ENCODE measurements at places on chromosomes 1 and 21.
A peak's percentile ranks its signal among the peaks of the same experiment; 100 is the strongest.

- no peak for DNase-seq
Measured at GRCh38 chr1:112937495-112937894, 18.5 kb downstream of the SLC16A1 start.

GRCh38 chr1:203422656-203423055 is 53.0 kb upstream of the PRELP start:
- DNase-seq, result no peak

- no peak for DNase-seq
Measured at GRCh38 chr1:229344937-229345684, 2.3 kb upstream of the CCSAP start.

DNA sequence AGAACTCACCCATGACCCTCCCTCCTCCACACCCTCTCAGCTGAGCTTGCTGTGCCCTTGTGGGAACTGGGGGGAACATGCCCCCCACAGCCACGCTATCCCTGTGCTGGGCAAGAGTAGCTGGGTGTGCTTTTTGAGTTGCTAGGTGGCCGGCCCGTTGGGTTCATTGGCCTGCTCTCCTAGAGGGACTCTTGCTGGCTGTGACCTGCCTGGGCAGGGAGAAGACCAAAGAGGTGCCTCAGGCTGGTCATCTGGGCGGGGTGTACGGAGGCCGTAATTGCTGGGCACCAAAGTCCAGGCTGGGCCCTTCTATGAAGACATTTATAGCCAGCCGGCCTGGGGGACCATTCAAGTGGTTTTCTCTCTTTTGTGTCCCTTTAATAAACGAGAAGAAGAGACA is 138.3 kb upstream of the ZBTB40 start:
- DNase-seq, result no peak

- no peak for DNase-seq
Measured at GRCh38 chr1:197063212-197063611, 3.8 kb downstream of the F13B start.

GRCh38 chr1:16402742-16403141 is 34.5 kb downstream of the SPATA21 start:
- DNase-seq, result no peak

DNA sequence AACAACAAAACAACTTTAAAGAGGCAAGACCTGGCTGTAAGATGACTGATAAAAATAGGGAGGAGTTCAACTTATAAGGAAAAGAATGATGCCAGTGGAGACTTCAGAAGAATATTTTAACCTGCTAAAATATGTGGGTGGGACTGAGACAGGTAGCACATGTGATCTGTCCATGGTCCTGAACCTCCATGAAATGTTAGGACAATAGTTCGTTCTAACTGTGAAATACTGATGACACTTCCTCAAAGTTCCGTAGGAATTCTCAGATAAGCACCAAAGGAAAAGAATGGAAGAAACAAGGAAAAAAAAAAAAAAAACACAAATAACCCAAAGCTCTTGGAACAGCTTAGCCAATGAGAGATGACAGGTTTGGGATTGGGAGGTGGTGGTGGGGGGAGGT is 44.7 kb downstream of the CDC42BPA start:
- no peak for DNase-seq

DNA sequence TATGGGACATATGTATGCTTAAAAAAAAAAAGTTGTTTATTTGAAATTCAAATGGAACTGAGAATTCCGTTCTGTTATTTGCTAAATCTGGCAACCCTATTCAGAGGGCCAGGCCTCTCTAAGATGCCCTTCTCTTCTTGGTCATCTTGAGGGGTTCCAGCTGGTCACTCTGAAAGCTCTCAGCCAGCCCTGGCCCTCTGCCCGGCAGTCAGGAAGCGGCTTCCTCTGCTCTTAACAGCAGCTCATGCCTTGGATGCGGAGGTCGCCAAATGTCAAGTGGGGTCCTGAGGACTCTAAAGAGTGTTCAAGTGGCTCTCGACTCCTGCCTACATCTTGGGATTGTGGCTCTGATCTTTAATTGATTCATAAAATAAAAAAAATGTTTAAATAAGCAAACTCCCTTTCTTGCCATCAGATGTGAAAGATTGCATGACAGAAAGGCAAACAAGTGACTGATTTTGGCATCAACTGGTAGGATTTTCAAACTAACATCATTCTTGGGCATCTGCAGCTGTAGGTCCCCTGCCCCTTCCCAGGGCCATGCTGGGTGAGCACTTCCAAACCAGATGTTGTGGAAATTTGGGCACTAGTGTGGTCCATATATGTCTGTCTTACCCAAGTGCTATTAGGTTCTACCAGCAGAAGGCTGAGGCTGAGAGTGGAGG is 130.8 kb downstream of the PRDM2 start:
- no peak for DNase-seq

DNA sequence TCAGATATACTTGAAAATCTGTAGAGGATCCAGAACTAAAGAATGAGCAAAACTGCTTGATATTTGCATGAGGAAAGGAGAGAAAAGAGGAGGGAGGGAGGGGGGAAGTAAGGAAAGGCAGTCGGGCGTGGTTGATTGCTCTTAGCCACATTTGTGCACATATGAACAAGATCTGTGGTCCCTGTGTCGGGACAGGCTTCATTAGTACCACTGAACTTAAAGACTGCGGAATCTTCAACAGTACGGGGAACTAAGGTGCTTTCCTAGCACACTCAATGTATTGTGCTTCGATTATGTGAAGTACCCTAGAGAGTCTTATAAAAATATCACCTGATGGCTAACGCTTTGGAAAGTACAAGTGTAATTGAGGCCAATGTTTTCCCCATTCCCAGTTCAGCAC is 59.9 kb downstream of the ZBTB18 start:
- DNase-seq, result no peak

GRCh38 chr1:163202833-163203451 is at the start of gene RGS5:
RGS5 (minus strand) TSS chr1:163202916; CDS start chr1:163202835, 81 bp downstream.
- DNase-seq, result peak; percentile 7

GRCh38 chr1:230458509-230458908 is 32.4 kb upstream of the PGBD5 start:
- no peak for DNase-seq

- no peak for DNase-seq
Measured at GRCh38 chr21:25494804-25495203, 112.5 kb downstream of the MRPL39 start.

- DNase-seq, result no peak
Measured at GRCh38 chr21:41835711-41836154, 43.4 kb downstream of the PRDM15 start.

GRCh38 chr1:42674682-42675081 is 7.5 kb upstream of the YBX1 start:
- DNase-seq, result no peak

- DNase-seq, result no peak
Measured at GRCh38 chr1:30806381-30807317, 49.1 kb upstream of the LAPTM5 start.

DNA sequence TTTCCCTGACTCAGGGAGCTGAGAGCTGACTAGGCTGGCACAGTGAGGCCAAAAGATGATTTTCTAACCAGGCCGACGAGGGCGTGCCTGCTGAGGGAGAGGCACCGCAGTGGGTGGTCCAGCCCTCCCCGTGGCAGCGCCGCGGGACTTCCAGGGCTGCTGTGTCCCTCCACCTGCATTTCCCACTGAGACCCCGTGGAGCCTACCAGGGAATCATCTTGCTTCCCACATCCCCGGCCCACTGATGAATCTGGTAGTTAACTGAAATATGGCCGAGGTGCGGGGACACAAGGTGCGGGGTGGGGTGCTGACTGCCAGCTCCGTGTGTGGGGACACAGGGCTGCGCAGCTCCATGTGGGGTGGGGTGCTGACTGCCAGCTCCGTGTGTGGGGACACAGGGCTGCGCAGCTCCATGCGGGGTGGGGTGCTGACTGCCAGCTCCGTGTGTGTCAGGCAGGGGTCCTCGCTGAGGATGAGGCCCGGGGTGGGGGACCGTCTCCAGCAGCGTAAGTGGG is 10.4 kb downstream of the WRAP73 start:
- no peak for DNase-seq

DNA sequence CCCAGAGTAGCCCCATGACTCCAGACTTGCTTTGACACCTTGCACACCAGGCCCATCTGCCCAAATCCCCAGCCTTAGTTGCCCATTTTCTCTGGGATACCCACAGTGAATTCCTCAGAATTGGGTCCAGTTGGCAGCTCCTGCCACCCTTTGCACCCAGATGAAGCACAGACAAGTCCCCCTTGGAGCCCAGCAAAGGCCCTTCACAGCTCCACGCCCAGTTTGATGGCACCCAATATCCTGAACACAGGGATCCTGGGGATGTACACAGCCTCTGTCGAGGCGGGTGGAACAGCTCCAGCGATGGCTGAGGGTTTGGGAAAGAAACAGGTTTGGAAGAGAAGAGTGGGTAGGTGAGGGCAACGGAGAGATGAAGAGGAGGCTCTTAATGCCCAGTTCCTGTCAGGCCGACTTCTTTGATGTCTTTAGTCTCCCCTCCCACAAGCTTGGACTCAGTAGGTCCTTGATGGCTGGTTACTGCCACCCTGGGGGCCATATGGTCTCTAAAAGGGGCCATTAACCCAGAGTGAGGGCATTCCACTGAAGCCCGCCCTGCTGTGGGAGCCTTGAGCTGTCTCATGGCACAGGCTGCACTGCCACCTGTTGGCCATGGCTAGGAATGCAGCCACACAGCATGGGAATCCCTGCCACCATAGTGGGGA is 21.7 kb downstream of the TMEM53 start:
- peak; percentile 9 for DNase-seq

DNA sequence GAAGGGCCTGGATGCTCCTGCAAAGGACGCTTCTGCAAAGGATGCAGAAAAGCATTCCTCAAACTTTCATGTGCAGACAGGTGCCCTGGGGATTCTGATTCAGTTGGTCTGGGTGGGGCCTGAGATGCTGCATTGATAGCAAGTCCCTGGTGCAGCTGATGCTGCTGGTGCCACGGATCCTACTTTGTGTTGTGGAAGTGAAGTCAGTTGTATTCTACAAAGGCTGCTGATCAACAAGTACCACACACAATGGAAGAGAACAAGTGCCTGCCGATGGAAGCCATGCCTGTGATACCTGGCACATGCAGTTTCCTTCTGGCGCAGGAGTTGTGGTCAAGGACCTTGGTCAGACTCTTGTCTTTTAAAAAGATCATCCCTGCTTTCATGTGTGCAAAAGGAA is 478.8 kb downstream of the CAMTA1 start:
- no peak for DNase-seq

DNA sequence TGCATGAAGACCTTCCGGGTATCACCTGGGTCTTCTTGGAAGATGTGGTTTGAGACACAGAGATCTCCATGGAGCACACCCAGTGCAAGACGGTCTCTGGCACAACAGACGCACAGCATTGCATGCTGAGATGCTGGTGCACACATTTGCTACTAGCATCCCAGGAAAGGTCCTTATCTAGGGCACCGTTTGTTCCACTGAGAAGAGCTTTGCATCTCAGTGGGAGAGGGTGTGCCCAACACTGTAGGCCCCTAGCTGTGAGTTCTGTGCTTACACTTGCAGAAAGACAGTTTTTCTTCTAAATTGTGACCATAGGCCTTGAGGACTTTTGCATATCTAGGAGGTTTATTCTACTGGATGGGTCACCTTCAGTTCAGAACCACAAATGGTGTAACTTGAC is 554.1 kb downstream of the MATN1 start:
- DNase-seq, result no peak

DNA sequence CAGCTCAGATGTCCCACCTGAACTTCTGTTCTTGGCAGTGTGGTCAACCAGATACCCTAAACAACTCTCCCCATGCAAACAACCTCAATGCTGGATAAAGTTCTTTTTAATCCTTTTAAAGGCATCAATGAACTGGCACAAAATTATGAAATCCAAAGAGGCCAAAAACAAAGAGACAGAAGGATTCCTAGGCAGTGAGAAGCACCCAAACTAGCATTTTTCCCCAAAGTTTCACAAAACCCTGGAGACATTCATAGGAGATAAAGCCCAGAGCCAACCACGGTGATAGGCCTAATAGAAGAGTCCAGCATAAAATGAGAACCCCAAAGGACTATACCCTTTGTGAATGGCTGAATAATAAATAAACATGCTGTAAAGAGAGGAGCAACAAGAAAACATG is 50.7 kb downstream of the MATN1 start:
- no peak for DNase-seq

GRCh38 chr21:46210378-46211136 is 18.0 kb downstream of the LSS start:
- DNase-seq, result no peak

GRCh38 chr1:225809842-225810578 is at the start of gene EPHX1:
EPHX1 (plus strand) TSS chr1:225810124; CDS start chr1:225828730, 18,606 bp downstream.
- DNase-seq, result peak; percentile 51

DNA sequence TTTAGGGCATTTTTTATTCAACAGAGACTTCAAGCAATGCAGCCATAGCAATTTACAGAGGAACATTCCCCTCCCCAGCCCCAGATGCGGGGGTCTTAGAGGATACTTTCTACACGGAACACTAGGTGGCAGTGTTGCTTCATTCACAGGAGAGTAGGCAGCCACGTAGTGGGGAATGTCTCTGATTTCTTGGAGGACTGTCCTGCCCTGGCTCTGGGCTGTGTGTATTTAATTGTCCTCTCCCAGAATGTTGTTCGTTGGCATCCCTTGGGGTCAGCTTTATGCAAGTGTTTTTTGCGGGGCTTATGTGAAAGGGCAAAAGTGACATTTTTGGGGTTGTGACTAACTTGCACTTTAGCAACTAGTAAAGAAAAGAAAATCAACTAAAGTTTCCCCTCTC is 96.9 kb downstream of the PAPPA2 start:
- DNase-seq, result peak; percentile 37

DNA sequence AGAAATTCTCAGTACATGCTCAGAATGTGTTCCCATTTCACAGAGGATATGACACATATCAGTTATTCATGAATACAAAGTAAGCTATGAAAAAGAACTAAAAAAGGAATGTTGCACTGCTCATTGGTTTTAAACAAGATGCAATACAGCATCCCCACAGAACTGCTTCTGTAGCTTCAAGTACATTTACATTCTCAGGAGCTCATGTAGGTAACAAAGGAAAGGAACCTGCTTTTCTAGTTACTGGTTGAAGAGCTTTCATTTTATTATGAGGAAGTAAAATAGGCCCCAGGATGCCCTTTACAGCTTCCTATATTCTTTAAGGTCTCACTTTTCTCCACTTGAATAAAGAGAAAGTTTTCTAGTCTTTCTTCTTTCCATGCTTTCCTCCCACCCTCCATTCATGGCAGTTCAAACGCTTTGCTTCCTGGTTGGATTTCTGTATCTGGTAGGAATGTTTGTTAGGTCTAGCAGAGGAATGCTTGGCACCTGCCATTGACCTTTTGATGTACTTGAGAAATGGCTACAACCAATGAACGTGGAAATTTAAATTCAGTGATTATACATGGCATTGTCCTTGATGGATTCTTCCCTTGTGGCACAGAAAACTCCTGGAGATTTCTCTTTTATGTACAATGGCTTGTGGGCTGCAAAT is 27.1 kb upstream of the KCNK2 start:
- DNase-seq, result no peak

GRCh38 chr21:16535102-16535422 is 805.3 kb downstream of the USP25 start:
- DNase-seq, result no peak
